ENCODE measurements at places on chromosomes 13 and 19.

GRCh38 chr19:46015687-46016425 lies 7.0 kb downstream of the PGLYRP1 start:
- no peak for DNase-seq

DNA sequence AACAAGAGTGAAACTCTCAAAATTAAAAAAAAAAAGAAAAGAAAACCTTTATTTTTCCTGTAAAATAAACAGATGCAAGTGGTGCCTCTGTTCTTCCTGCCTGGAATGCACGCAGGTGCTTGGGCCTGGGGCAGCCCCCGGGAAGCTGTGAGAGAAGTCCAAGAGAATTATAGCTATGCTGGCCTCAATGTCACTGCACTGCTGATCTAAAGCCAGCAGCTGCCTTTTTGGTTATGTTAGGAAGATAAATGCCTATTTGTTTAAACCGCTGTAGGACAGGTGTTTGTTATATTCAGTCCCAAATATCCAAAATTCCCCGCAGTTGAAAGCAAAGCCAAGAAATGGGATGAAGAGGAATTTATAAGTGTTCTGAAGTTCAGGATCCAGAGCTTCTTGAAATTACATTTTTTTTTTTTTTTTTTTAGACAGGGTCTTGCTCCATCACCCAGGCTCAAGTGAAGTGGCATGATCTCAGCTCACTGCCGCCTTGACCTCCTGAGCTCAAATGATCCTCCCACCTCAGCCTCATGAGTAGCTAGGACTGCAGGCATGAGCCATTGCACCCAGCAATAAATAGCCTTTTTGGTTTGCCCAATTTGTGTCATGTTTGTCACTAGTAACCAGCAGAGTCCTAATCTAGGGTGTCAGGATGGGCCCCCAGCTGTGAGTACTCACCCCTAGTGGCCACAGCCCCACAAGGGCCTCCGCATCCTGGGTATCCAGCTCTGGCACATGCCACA lies 2.2 kb downstream of the RINL start:
- no peak for DNase-seq

DNA sequence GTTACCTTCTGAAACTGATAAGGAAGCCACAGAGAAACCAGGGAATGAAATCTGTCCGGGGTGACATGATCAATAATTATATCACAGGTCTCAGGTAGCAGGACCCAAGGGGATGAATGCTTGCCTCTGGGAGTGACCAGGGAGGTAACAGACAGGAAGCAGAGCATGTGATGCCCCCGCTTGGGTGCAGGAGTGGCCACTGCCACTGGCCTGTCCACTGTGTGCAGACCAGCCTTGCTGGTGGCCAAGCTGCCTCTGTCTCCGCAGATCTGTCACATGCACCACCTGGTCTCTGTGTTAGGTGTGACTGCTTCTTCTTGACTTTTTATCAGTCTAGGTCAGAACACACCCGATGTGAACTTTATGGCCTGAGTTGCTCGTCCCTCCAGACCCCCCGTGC lies 71.8 kb downstream of the PEPD start:
- no peak for DNase-seq

- DNase-seq: no peak
Measured at GRCh38 chr19:30665449-30665848, 293.3 kb downstream of the ZNF536 start.

DNA sequence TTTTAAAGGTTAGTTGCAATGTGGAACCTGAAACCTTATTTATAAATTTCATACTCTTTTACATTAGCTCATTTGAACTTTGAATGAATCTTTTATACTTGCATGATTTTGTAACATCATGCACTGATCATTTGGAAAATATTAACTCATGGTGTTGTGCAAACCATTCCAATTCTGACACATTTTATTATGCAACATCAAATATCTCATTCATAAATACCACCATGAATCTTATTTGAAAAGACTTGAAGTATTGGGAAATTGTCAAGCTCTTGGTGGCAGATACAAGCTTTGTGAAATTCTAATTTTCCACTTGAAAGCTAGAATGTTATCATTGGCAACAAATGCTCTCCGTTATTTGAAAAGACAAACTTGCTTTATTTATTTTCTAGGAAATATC lies 379.9 kb upstream of the PCDH20 start:
- DNase-seq: no peak

DNA sequence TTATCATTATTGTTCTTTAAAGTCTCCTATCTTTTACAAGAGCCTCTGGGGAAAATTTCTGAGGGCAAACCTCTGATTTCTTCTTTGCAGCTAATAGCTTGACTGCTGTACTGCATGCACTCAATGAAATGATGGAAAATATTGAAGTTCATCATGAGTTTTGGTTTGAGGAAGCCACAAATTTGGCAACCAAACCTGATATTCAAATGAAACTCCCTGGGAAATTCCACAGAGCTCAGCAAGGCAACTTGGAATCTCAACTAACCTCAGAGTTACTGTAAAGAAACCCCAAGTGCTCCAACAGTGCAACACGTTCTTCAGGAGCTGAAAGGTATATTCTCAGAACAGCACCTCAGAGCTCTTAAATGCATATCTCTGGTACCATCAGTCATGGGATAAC lies 14.2 kb upstream of the RNF6 start:
- no peak for DNase-seq

DNA sequence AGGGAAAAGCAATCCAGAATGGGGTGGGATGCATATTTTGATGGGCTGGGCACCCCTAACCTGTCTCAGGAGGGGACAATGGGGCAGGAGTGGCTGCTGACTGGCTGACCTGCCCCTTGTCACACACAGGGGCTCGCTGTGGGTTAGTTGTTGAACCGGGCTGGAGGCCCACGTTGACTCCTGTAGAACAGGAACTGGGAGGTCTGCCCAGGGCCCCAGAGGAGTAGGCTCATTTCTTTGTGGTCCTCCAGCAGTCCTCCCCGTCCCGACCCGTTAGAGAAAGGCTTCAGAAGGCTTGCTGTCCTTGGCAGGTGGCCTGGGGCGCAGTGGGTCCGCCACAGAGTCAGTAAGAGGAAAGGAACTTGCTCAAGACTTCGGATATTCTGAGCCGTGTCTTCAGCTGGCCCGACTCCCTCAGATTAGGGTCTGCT lies 70.1 kb downstream of the COL4A1 start:
- DNase-seq: no peak

DNA sequence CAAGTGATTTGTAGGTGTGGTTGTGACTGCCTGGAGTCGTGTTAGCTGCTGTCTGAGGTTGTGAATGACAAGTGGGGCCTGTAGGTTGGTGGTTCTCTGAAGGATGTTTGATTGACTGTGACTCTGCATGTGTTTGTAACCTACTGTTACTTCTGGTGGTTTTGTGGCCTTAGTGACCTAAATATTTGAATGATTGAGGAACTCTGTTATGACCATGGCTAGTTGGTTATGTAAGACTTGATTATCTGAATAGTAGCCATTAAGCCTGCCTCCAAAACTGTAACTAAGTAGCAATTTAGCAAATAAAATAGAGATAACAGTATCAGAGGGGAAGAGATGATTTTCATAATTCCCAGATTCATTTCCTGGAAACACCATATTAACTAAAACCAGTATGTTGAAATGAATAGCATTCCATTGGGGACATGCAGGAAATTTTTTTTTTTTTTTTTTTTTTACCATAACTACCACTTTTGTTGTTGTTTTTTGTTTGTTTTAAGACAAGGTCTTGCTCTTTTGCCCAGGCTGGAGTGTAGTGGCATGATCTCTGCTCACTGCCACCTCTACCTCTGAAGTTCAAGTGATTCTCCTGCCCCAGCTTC lies 865 bp downstream of the ZNF382 start:
- DNase-seq: peak; percentile 50

DNA sequence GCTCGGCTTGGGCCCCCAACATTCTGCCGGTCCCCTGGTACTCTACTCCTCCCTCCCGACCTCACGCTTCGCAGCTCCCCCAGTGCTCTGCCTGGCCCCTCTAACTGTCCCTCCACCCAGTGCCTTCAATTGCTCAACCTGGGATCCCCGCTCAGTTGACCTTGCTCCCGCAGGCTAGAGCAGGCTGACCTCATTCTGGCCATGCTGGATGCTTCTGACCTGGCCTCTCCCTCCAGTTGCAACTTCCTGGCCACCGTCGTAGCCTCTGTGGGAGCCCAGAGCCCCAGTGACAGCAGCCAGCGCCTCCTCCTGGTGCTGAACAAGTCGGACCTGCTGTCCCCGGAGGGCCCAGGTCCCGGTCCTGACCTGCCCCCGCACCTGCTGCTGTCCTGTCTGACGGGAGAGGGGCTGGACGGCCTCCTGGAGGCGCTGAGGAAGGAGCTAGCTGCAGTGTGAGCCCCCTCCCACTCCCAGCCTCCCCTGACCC lies 3.6 kb downstream of the GTPBP3 start:
- no peak for DNase-seq

GRCh38 chr13:45961468-45961867 lies 91.1 kb downstream of the ZC3H13 start:
- DNase-seq: no peak

GRCh38 chr13:65339241-65339640 lies 1890.9 kb downstream of the PCDH9 start:
- DNase-seq: no peak

GRCh38 chr19:54133312-54133956 lies 4.1 kb upstream of the CNOT3 start:
- peak; percentile 60 for DNase-seq

DNA sequence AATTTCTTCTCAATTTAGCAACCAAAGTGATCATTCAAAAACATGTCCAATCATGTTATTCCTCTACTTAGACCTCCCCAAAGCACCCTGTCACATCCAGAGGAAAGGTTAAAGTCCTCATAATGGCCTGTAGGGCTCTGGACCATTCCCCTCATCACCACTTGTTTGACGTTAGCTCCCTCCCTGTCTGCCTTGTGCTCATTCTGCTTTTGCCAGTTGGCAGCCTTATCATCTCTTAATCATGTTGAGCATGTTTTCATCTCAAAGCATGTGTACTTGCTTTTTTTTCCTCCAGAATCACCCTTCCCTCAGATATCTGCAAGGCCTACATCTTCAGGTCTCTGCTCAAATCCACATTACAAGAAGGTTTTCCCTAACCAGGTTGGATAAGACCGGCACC lies 25.9 kb downstream of the UBAC2 start:
- no peak for DNase-seq

- DNase-seq: no peak
Measured at GRCh38 chr13:35472323-35472881, 4.1 kb downstream of the MAB21L1 start.

DNA sequence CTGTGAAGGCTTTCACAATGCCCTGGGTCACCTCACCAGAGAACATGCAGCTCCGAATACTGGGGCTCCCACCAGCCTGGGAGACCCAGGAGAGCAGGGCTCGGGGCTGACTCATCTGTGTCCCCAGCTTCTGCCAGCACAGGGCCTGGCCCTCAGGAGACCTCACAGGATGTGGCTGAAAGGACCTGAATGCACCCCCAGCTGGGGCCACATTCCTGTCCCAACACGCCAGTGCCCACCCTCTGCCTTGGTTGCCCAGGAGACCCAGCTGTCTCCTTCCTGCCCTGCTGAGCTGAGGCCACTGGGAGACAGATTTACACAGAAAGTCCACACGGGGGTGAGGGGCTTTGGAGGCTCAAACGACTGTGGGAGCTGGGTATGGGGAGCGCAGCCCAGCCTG lies 11.9 kb downstream of the BCAT2 start:
- no peak for DNase-seq

DNA sequence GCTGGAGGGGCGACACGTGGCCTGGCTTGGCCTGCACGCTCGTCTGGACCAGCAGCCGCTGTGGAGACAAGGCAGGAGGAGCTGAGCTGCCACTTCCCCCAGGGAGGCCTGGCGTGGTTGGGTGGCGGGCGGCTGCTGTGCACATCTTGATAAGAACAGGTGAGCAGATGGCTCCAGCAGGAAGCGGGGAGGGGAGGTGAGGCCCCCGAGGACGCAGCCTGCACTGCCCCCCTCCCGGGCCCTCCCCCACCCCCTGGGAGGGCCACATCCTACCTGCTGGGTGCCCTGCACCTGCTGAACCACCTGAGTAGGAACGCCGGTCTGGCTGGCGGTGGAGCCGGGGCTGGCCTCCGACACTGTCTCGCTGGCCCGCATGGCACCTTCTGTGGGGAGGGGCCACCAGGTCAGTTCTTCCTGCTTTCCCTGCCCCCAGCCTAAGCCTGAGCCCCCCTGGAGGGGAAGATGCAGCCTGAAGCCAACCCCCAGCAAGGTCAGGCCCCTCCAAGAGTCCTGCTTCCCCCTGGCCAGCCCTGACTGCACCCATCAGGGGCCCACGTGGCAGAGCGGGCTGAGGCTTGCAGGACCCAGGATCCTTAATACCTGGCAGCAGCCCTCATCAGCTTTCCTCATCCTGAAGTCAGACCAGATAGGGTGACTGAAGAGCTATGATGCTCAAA lies 22.8 kb downstream of the RFX1 start:
- DNase-seq: no peak

GRCh38 chr13:92734068-92734467 lies 492.5 kb upstream of the GPC6 start:
- DNase-seq: no peak

Data from GF-D8 (cell line).